ENCODE measurements at places on chromosomes 4 and X.
A peak's percentile ranks its signal among the peaks of the same experiment; 100 is the strongest.

DNA sequence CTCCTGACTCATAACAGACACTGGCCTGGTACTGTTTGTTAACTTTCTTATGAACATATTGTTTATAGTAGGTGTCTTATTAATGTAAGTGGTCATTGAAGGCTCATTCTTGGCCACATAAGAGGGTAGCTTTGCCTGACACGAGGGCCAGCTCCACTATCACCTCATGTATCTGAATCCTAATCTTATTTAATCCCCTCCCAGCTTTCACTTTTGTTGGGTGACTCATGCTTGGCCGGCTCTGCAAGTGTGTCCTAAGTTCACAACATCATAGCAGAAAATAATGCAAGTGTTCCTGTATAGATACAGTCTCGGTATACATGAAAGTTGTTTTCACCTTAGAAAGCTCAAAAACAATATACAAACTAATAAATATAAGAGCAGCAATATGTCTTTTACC lies 283.8 kb downstream of the IQCM start:
- peak; percentile 41 for DNase-seq

DNA sequence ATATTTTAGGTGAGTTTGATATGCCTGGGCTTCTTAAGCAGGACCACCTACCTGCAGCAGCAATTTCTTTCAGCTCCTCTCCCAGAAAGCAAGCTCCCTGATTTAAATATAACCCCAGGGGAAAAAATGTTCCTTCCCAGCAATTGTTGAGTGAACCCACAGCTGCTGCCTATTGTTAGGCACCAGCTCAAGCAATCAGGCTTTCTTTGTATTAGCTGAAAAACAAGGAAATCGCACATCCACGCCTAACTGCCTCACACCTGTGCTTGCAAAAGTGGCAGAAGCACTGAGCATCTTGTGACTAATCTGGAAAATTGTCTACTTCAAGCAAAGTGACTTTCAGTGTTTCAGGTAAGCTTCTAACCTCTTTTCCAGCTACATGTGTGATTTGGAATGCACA lies 432.2 kb downstream of the SMARCA1 start:
- DNase-seq = no peak

DNA sequence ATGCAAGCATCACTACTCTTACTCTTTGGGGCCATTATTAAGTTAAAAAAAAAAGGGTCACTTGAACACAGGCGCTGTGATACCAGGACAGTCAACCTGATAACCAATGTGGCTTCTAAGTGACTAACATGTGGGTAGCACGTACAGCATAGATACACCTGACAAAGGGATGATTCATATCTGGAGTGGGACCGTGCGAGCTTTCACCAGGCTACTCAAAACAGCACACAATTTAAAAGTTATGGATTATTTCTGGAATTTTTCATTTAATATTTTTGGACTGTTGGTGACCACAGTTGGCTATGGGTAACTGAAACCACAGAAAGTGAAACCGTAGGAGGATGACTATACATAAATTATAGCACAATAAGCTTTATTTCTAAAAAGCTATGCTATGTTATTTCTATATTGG lies 113.8 kb upstream of the STIM2 start:
- no peak for DNase-seq

- peak; percentile 87 for DNase-seq
Observed at GRCh38 chr4:70895811-70896491, 6.2 kb upstream of the MOB1B start.

DNA sequence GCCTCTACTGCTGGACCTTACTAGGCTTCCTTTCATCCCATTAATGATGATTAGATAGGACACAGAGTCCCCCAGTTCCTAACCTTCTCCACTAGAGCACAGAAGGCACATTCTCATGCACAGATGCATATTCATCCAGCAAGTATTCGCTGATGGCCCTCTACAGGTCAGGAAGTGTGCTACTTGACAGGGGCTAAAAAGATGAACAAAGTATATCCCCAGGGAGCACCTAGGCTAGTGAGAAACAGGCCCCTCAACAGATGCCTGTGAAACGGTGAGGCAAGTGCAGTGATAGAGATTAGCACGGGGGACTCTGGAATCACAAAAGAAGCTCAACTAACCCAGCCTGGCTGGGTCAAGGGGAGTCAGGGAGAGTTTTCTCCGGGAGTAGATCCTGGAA lies 95.8 kb downstream of the MGST2 start:
- DNase-seq = no peak

DNA sequence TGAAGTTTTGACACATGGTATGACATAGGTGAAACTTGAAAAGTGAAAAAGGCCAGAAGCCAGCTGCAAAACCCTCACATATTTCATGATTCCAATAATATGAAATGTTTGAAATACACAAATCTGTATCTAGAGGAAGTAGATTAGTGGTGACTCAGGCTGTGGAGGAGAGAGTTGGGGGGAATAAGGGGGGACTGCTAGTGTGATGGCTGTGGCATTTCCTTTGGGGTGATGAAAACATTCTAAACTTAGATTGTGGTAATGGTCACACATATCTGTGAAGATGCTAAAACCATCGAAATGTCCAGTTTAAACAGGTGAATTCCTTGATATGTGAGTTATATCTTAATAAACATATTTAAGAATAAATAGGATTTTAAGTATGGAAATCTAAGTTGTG lies 343.5 kb upstream of the SFRP2 start:
- peak; percentile 50 for DNase-seq

GRCh38 chrX:41236629-41237028 lies 97.3 kb upstream of the DDX3X start:
- peak; percentile 14 for DNase-seq

DNA sequence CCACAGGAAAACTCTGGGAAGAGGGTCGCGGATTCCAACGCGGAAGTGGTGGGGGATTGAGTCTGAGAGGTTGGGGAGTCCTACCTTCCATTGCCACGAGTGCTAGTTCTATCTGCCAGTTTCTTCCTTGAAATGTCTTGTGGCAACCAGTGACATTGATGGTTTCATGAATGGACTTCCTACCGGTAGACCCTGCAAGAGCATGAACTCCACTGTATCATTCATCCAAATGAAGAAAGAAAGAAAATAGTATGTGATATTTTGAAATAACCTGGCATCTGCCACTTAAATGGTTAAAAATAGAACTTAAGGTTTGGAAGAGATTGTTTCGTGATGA lies 1.1 kb upstream of the SLC10A7 start:
- DNase-seq = peak; percentile 16

GRCh38 chr4:37891260-37892159 lies 626 bp downstream of the TBC1D1 start:
- DNase-seq = peak; percentile 45

DNA sequence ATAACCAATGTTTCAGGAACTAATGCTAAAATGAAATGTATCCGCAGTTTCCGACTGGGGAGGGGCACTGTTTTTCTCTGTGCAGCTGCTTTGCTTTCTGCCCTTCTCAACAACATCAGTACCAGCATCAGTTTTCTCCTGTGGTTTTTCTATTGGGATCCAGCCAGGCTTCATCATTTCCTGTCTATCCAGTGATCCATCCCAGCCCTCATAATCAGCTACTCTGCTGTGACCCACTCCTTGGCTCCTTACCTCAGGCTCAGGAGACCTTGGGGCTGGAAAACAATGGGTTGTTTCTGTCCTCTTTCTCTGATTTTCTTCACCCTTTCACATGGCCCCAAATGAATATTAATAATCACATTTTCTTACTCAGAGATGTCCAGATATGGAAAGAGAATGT lies 222.2 kb upstream of the DKK2 start:
- peak; percentile 75 for DNase-seq

- peak; percentile 14 for DNase-seq
Observed at GRCh38 chr4:152591396-152591795, 55.5 kb upstream of the FBXW7 start.

- DNase-seq = no peak
Observed at GRCh38 chrX:131571348-131571747, 27.5 kb downstream of the OR13H1 start.

GRCh38 chrX:48489892-48490291 lies 13.9 kb downstream of the FTSJ1 start:
- DNase-seq = no peak

GRCh38 chrX:65528293-65528692 lies 6.3 kb downstream of the LAS1L start:
- DNase-seq = no peak

GRCh38 chr4:181017038-181017437 lies 1226.2 kb upstream of the TENM3 start:
- no peak for DNase-seq

DNA sequence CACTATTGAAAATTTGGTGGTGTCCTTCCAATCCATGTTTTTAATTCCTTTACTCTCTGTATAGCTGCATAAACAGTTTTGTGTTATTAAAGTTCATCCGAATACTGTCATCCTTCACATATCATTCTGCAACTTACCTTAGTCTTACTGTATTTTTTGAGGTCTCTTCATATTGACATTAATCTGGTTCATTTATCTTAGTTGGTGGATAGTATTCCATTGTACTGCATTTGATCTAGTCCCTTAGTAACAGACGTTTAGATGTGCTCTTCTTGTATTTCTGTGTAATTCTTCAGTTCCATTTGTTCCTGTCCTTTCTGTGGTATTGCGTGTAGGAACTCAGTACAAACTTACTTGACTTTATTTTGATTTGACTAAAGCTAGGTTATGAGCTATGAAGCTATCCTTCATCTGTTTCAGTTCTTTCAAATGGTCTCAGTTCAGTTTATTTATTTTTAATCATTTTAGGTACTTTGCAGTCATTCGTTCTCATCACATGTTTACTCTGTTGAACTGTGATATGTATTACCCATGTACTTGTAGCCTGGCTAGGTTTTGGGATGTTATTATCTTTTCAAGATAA lies 41.3 kb downstream of the RAPGEF2 start:
- no peak for DNase-seq

GRCh38 chr4:104490096-104490769 lies 4.5 kb downstream of the CXXC4 start:
- peak; percentile 0 for DNase-seq

DNA sequence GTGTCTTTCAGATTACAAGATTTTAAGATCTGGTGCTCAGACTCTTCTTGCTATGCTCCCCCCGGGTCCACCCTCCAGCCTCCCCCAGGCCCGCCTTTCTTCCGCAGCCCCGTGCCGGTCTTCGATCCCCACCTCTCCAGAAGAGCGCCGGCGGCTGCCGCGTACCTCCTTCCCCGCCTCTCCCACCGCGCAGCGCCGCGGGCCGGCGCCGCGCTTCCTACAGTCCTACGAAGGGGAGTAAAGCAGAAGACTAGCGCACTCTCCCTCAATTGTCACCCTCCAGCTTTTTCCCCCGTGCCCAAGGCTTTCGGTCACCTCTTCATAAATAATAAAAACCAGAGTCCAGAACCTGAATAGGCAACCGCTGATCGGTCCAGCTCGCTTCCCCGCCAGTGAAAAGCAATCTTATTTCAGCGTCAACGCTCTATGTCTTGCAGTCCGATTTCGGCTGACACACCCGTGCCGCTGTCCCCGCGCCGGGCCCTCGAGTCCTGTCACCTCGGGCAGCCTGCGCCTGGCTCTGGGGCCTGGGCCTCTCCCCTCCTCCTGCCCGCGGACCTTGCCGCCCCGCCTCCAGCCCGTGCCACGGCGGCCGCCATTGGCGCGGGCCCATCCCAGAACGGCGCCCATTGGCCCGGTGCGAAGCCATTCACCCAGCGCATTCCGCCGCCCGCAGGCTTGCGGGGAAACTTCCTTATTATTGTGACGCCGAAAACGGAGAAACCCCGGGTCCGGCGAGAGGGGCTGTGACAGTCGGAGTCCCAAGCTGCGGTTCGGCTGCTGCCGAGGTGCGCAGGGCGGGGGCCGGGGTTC lies at the start of gene HERC3:
Gene HERC3, plus strand, starts transcription at position 694 of the 813 bp plus-strand sequence. CDS start 13,344 bp downstream, outside the sequence.
- peak; percentile 92 for DNase-seq

GRCh38 chr4:110310795-110311194 lies 112.4 kb upstream of the ELOVL6 start:
- DNase-seq = no peak

DNA sequence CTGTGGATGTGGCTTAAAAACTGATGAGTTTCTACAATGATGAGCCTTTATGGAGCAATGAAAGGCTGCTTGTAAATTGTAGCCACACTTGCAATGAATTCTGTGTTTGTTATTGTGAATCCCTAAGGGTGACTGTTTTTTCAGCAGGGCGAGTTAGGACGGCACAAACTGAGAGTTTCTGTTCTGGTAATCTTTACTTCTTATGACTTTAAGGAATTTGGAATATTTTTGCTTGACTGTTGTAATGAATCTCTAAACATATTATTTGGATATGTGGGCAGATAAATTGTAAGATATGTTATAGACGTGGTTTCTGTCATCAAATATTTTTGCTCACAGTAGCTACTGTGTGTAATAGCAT lies 22.2 kb downstream of the RBPJ start:
- DNase-seq = peak; percentile 42

GRCh38 chr4:39308611-39309010 lies 57.6 kb downstream of the RFC1 start:
- peak; percentile 90 for DNase-seq

DNA sequence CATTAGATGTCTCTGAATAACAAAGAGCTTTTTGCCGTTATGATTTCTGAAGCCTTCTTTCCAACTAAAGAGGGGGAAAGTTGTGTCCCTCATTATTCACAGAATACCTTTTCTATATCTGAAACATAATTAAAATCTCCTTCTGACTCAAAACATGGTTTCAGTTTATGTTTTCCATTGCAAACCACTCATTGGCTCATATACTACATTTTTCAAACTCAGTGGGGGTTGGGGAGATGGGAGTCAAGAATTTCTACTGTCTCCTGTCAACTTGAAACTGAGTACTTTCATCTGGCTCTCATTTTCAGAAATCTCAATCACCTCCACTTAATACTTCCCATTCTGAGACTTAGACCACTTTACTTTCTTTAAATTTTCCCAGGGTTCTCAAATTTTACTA lies 1839.5 kb upstream of the PCDH10 start:
- DNase-seq = no peak

DNA sequence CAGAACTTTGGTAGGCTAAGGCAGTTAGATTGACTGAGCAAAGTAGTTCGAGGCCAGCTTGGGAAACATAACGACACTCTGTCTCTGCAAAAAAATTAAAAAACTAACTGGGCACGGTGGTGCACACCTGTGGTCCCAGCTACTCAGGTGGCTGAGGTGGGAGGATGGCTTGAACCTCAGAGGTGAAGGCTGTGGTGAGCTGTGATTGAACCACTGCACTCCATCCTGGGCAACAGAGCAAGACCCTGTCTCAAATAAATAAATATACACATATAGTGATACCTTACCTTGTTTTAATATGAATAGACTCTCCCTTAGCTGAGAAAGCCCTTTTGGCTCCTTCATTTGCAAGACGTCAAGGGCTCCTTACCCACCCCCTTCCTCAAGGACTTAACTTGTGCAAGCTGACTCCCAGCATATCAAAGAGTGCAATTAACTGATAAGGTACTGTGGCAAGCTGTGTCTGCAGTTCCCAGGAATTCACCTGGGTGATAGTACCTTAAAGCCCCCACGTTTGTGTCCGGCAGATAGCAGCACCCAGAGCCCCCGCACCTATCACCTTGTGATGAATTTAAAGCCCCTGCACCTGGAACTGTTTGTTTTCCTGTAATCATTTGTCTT lies 655.6 kb upstream of the GALNTL6 start:
- DNase-seq = no peak
